ENCODE measurements at places on chromosomes 2 and 18.

DNA sequence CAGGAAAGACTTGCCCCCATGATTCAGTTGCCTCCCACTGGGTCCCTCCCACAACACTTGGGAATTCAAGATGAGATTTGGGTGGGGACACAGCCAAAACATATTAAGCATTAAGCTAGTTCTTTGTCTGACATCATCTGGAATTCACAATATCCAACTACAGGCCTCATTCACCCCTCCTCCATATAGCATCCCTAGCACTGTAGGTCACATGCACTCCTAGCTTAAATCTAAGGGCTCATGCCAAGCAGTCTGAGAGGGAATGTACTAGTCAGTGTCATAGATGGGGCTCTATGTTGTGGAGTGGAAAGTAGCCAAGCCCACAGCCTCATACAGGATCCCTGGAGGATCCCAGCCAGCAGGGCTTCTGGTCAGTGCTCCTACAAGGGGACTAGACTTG lies 92.1 kb downstream of the IRS1 start:
- no peak for DNase-seq

GRCh38 chr18:12960853-12961397 lies 13.1 kb downstream of the SEH1L start:
- DNase-seq, result no peak

GRCh38 chr2:211930331-211930730 lies 608.3 kb downstream of the ERBB4 start:
- DNase-seq, result no peak

GRCh38 chr2:71647356-71647755 lies 194.0 kb downstream of the DYSF start:
- DNase-seq, result no peak

GRCh38 chr2:203878063-203878462 lies 10.5 kb downstream of the CTLA4 start:
- no peak for DNase-seq

GRCh38 chr2:118812552-118812951 lies 34.9 kb downstream of the EN1 start:
- DNase-seq, result no peak

DNA sequence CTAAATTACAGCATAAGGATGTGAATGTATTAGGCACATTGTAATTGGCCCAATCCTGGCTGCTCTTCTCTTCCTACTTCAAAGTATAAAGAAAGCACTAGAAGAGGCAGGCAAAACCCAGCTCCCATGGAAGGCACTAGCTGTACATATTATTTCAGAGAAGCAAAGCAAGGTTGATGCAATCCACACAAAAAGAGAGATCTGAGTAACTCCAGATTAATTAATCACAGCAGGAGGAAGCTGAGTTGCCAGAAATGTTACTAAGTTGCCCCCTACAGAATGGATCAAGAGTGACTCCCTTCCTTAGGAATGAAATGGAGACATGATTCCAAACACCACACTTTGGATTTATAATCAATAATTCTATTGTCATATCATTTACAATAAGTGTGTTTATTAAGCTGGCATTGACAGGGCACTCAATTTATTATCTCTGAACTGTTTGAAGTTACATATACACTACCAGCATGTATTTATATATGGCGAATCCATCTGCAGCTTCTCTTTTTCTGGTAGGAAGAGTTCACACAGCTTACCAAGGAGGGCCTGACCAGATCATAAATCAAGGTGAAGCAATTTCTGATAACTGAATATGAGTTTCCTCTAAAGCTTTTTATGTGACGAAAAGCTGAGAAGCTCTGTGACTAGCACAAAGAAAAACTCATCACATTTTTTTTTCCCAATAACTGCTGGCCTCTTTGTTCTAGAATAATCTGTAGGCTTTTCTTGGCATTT lies 393.1 kb upstream of the LYPD1 start:
- no peak for DNase-seq

DNA sequence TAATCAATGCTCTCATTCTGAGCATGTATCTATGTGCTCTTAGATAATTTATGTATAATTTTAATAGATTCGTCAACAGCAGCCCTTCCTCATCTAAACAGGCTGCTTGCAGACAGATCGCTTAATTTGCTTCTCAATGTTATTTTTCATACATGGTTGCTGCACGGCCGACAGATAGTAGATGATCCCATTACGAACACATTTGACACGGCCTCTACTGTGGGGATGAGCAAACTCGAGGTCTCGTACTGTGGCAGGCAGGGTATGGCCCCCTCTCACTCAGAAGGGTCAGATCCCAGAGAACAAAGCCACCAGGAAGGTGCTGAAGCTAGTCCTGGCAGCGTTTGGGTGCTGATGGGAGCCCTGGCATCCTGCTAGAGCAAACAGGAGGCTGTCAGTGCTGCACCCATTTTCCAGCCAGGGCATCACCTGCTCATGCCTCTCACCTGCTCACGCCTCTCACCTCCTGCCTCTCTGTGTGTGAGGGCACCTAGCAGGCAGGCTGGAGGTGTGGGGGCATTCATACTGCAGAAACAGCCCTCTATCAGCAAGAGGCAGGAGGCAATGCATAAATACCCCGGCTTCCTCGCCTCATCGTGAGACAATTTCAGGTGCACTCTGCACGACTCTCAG lies 80.0 kb downstream of the KLHL29 start:
- no peak for DNase-seq

DNA sequence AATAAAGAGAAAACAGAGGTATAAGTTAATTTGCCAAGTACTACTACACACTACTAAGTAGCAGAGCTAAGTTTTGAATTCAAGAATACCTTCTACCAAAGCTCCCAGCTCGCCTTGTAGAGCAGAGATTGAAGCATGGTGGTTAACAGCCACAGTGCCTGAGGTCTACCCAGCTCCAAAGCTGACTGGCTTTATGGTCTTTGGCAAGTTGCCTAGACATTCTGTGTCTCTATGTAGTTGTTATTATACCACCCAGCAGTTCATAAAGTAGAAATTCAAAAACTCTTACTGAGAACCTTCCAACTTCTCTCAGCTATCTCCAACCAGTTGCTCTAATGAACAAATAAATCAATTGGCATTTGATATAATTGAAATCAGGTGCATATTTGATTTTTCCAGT lies 87.8 kb downstream of the PDE11A start:
- DNase-seq, result no peak
